ENCODE measurements at places on chromosomes 5 and 9.

DNA sequence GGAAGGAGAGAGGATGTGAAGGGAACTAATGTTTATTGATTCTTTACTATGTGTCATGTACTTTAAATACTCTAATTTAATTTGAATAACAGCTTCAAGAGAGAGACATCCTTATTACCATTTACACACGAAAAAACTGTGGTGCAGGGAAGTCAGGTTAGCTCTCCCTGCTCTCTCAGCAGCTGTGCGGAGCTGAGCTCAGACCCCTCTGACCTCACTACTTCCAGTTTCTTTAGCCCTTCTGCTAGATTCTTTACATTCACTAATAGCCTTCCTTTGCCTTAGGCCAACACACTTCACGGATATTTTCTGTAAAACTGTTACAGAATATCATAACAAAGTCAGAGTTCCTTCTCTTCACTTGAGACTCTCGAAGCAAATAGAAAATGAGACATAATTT lies 131.3 kb upstream of the ARRDC3 start:
- no peak for DNase-seq

DNA sequence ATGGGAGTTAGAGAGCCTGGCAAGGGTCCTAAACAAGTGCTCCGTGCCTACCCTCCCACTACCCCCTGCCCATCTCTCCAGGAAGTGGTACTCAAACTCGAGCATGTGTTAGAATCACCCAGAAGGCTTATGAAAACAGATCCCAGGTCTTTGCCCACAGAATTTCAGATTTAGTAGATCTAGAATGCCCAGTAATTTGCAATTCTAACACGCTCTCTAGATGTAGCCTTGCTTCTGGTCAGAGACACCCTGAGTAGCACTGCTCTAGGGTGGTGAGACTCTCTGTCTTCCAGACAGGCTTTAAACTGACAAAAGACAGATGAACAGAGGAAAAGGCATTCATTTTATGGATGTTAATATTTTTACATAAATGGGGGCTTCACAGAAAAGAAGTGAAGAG lies 20.7 kb upstream of the ERMP1 start:
- DNase-seq = no peak

DNA sequence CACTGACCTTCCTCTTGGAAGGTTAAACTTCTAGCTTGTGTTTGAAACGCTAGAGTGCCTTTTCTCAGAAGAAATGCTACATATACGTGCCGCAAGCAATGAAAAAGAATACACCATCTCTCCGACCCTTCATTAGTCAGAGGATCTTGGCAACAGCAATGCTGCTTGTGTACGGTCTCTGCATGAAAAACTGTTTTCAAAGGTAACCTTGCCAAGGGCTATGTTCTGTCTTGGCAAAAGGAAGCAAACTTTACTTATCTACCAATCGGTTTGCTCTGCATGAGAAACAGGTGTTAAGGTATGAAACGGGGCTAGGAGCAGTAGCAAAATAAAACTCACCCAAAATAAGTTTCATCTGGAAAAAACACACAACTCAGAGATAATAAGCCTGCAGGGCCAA lies 297.8 kb downstream of the FBXL17 start:
- no peak for DNase-seq

DNA sequence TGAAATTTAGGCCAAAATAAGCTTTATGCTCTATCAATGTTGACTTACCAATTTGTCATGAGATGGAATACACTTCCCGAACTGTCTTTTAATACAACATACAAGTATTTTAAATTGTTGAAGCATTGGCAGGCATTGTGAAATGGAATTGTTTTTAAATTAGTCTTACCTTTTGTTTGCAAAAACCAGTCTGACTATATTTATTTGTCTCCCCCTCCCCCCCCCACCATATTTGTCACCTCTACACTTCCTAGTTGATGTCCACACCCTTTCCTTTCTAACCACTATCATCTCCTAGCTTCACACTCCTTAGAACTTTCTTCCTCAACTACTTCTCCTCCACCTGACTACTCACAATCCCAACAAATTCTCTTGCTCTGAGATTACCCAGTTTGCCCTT lies 40.9 kb downstream of the FAF2 start:
- no peak for DNase-seq

DNA sequence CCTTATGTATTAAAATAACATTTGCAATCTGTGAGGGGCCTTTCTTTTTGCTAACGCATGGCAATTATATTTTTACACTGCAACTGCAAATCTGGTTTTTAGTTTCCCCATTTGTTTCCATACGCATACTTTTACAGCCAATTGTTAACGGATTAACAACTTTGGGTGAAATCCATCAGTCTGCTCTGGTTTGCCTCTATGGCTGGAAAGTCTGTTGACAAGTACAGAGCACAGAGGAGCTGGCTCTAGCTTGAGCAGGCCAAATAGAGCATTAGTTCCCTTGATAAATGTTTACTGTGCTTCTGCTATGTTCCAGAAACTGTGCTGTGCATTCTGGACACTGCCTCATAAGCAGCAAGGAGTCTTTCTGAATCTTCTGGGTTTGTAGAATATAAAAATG lies 400.4 kb upstream of the KIF2A start:
- no peak for DNase-seq

DNA sequence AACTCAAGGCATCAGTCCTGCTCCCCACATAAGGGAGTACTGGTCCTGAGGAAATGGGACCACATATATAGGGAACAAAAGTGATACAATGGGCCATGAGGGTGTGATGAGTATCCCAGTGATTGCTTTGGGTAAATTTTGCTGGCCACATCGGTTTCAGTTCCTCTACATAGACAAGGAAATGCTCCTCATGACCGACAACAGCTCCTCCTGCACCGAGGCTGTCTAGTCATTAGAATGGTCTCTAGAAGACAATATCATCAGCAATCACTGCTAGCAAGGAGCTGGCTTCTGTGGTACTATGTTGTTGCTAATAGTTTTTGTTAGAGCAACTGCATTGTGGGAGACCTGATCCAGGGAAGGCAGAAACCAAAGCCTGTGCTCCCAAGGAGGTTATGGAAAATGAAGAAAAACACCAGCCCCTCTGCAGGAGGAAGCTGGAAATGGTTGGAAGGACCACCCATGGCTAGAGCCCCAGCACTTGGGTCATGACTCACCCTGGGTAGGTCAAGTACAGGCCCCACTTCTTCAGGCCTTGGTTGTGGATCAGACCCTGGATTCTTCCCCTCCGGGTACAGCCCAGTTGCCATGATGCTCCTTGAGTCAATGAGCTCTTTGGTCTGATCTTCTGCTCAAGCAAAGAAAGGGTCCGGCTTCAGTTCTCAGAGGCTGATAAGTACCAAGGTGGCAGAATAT lies 3.4 kb upstream of the CTSL start:
- no peak for DNase-seq

DNA sequence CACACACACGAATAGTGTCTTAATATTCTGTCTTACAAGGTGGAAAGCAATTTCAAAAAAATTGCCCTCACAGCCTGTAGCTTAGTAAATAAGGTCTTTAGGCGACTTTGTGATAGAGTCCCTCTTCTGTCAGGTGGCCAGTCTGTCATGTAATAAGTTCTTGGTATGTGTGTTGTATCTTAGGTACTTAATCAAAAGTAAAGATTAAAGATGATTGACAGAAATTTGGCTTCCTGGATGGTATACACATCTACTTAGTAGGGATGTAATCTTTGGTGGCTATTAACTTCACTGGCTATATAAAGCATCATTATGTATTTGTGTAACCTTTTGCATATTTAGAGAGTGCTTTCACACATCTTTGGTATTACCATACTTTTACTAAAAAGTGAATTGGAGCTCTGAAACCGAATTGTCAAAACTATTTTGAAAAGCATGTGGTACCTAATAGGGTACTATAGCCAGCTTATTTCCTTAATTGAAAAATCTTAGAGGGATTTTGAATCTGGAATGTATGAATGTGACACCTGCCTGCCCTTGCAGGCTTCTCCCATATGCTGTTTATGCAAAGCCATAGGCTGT lies 3.4 kb downstream of the G3BP1 start:
- no peak for DNase-seq

DNA sequence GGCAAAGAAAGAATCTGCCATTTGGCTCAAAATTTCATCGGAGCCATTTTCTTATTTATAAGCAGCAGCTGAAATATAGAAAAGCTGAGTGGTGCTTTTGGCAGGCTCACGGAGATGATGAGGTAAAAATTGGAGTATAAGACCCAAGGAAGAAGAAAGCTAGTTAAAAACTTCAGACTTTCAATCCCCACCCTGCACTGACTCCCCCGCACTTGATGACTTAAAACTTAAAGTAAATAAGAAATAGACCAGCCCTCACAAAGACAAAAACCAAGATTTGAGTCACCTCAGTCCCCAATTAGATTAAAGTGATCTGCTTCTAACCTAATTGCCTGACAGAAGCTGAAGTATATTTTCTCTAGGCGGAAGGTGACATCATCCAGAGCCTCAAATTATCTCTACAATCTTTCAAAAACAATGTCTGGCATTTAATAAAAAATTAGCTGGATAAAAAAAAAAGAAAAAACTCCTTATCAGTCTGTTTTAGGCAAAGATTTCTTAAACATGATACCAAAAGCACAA lies 124.0 kb upstream of the PJA2 start:
- no peak for DNase-seq

- no peak for DNase-seq
Observed at GRCh38 chr5:66074901-66075300, 69.2 kb upstream of the SREK1 start.

GRCh38 chr5:122772446-122772845 lies 2.4 kb upstream of the SNX2 start:
- no peak for DNase-seq

DNA sequence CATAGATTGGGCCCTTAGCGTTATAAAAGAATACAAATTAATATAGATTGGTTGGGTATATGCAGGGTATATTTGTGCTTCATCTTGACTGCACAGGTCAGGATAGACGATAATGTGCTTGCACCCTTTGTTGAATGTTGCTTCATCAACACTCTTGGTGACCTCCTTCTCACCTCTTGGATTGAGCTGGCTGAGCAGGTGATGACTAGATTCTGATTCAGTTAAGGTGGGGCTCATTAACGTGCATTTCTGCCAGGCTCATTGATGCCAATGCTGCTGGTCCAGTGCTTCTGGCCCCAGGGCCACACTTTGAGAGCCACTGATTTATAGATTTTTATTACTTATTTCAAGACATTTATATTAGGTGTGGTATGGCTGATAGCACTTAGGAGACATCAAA lies 27.7 kb downstream of the PCSK5 start:
- DNase-seq = no peak

GRCh38 chr9:133440874-133441273 lies 18.7 kb downstream of the ADAMTS13 start:
- no peak for DNase-seq

GRCh38 chr5:102523541-102524175 lies 24.9 kb upstream of the SLCO6A1 start:
- DNase-seq = no peak

All from KBM-7 (cell line).